ENCODE measurements at places on chromosomes 12 and 14.

DNA sequence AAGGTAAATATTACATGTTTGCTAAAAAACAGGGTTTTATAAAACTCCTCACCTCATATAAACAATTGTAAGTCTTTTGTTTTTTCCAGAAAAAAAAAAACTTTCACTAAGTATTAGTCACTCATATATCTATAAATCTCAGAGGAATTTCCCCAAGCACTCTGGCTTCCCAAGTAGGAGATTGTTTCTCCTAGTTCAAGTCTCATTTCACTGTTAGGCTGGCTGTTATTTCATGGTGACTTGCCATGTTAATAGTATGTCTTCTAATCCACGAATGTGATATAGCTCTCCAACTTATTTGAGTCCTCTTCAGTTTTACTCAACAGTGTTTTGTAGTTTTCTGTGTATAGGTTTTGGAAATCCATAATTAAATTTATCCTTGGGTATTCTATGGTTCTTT lies 61.6 kb downstream of the CAPZA3 start:
- no peak for DNase-seq

GRCh38 chr12:1799051-1799881 lies 21.1 kb upstream of the LRTM2 start:
- no peak for DNase-seq

GRCh38 chr12:58424735-58425392 lies 483.5 kb downstream of the ATP23 start:
- no peak for DNase-seq

GRCh38 chr14:64506721-64507120 lies 2.2 kb downstream of the ZBTB1 start:
- DNase-seq: no peak

- DNase-seq: no peak
Observed at GRCh38 chr12:57149245-57149900, 2.0 kb upstream of the LRP1-AS start.

DNA sequence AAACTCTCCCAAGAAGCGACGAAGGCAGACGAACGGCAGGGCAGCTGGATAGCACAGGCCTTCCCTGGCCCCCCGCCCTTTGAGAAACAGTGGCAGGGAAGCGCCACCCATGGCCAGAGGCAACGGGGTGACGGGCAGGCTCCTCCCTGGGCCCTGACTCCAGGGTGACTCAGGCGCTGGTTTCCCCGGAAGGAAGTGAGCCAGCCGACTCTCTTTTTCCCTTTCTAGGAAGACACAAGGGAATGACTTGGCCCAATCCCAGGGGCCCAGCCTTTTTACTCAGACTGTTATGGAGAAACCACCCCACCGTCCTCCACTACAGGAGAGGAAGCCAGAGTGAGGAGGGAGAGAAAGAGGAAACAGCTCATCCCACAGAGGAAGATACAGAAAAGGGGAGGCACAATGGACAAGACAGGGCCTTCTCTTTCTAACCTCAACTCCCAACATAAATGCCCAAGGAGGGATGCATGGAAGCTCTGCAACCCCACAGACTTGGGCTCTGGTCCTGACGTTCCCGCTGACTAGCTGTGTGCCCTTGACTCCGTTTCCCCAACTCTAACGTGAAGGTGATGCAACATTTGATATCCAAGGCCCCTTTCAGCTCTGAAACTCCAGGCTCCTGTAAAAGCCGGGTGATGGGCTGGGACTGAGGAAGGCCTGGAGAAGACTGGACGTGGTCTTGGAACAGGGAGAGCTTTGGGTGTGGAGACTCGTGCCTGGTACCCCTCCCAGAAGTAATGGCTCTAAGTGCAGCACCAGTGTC lies 27.9 kb downstream of the ACTN1 start:
- no peak for DNase-seq
